ENCODE measurements at places on chromosomes 1 and 21.
A peak's percentile ranks its signal among the peaks of the same experiment; 100 is the strongest.

DNA sequence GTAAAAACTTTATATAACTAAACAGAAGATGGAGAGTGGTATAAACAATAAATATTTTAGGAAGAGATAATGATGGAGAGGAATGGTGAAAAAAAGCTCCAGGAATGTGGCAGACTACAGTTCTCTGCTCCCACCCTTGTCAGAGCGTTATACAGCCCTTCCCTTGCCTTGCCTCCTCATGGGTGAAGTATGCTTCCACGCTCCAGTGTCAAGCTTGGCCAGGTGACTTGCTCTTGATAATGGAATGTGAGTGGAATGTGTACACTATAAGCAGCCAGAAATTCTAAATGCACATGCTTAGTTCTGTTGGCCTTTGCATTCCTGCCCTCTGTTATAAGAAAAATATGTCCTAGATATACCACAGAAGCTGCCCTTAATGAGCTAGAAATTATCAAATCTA lies 24.7 kb upstream of the POGK start:
- no peak for DNase-seq

DNA sequence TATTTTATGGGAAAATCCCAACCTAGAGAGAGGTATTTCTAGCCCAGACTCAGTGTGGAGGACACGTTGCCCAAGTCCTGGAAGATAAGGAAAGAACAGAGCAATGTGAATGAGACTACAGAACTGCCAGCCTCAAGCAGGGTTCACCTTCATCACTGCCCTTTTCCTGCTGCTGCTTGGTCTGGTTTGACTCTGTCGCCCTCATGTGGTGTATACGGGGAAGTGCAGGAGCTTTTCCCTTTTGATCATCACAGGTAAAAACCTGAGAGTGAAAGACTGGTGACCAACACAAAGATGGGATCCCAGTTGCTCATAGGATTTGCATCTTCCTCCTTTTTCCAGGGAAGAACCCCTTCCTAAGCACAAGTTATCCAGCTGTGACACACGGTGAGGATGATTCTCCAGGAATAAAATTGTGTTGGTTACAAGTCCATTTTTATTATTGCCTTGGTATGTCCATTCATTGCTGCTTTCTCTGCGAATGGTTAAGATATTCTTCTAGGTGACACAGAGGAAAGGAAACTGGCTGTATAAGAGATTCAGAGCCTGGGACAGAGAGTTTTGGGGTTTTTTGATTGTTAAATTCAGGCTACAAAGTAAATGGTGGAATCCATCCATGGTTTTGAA lies 89.5 kb upstream of the CD53 start:
- no peak for DNase-seq

- DNase-seq = no peak
These were observed 24.2 kb downstream of the SLC19A2 start for GRCh38 chr1:169461390-169462000.

DNA sequence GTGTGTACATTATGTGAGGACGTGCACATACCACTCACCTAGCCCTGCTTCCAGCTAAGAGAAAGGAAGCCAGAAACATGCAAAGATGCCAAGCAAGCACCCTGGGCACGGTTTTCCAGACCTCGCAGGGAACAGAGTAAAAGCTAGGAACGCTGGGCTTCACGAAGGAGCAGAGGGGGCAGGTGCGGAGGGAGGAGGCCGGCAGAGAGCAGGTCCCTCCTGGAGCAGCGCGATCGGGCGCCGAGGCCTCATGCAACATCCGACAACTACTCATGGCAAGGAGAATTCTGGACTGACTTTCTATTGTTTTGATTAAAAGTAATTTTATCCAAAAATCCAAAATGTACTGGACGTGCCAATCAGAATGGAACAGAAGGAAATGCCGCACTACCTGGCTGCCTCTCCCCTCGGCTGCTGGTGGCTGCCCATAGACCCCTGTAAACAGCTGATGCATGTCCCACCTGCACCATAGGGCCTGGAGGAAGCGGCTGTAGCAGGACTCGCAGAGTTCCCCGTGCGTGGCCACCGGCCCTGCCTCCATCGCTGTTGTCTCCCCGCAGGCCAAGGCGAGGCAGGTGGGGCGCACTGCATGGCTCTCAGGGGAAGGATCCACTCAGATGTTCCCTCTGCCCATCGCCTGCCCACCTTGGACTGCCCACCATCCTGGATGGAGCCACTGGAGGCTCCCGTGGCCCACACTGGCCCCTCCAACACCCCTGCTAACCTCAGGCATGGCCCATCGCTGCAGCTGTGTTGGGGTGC lies 93.5 kb downstream of the WDR4 start:
- peak; percentile 86 for DNase-seq

- no peak for DNase-seq
These were observed 40.5 kb upstream of the ITPKB start for GRCh38 chr1:226779561-226779960.

GRCh38 chr1:236795757-236796667 lies 920 bp downstream of the MTR start:
- no peak for DNase-seq

- DNase-seq = no peak
These were observed 125.4 kb downstream of the TBX15 start for GRCh38 chr1:118862755-118863154.

DNA sequence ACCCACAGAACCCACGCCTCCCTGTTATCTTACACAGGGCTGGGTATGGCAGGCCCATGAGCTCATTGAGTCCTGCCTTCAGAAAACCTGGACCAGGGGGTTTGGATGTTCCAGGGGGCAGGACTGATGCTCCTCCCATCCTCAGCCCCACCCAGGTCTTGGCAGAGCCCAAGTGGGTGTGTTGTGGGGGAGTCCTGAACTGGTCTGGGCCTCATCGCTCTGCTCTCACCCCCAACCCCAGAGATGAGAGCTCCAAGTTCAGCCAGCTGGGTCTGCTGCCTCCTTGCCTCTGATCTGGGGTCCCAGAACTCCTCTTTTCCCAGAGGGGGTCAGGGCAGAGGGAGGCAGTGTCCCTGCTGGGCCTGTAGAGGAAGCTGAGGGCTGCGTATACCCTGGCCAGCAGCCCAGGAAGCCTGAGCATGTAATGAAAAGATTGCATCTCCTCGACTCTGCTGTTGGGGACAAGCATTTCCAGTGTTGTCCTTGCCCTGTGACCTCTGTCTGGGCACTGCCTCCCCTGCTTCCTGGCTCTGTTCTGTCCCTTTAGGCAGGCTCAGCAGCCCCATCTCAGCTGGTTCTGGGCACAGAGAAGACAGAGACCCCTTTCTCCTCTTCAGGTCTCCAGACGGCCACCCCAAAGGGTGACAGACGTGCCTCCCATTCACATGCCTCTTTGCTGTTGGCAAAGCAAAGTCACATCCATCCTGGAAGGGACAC lies 54.7 kb upstream of the EPS8L3 start:
- no peak for DNase-seq

DNA sequence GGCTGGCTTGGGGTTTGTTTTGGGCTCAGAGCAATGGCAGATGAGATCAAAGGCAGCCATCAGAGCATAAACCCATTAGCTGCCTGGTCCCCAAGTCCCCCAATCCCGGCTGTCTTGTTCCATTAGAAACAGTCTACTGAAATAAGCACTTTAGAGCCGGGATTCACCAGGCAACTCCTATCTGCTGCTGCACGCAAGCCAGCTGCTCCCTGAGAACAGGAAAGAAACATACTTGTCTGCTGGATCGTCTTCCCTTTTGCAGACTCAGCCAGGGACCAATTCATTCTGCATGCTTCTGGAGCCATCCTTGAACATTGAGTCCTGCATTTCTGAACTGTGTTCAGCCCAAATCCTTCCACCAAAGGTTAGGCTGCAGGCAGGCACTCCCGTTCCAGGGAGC lies 21.8 kb downstream of the RXRG start:
- no peak for DNase-seq

- DNase-seq = no peak
These were observed 976 bp downstream of the SSBP3 start for GRCh38 chr1:54404939-54405897.

DNA sequence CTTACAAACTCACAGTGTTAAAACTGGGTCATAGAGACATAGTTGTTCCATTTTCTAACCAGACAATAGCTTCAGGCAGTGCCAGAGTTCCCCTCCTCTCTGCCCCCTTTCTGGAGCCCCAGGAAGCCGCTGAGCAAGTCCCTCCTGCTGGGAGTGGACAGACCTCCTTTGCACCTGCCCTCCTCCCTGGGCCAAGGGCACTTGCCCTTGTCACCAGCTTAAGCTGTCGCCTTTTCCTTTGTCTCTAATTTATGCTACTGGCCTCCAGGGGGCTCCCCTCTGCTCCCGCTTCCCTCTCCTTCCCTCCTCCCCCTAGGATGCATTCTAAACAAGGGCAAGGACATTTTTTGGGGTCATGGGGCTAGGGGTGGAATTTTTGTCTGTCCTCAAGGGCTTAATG lies 182.4 kb downstream of the MIS18A start:
- DNase-seq = no peak

DNA sequence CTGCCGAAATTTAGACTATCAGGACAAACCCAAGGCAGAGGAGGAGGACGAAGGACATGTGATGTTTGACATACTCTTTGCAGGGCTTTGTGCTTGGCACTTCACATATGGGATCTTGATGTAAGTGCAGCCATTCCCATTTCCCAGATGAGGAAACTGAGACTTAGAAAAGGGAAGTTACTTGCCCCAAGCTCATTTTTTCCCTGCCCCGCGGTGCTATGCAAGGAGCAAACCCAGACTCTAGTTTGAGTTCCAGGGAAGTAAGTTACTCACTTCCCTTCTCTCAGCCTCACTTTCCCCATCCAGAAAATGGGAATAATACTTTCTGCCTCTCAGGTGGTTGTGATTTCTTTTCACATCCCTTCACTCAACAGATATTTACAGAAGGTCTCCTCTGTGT lies 4.5 kb upstream of the FOXO6 start:
- DNase-seq = peak; percentile 21

- DNase-seq = no peak
These were observed 138.6 kb upstream of the CAMK1G start for GRCh38 chr1:209444961-209445360.

DNA sequence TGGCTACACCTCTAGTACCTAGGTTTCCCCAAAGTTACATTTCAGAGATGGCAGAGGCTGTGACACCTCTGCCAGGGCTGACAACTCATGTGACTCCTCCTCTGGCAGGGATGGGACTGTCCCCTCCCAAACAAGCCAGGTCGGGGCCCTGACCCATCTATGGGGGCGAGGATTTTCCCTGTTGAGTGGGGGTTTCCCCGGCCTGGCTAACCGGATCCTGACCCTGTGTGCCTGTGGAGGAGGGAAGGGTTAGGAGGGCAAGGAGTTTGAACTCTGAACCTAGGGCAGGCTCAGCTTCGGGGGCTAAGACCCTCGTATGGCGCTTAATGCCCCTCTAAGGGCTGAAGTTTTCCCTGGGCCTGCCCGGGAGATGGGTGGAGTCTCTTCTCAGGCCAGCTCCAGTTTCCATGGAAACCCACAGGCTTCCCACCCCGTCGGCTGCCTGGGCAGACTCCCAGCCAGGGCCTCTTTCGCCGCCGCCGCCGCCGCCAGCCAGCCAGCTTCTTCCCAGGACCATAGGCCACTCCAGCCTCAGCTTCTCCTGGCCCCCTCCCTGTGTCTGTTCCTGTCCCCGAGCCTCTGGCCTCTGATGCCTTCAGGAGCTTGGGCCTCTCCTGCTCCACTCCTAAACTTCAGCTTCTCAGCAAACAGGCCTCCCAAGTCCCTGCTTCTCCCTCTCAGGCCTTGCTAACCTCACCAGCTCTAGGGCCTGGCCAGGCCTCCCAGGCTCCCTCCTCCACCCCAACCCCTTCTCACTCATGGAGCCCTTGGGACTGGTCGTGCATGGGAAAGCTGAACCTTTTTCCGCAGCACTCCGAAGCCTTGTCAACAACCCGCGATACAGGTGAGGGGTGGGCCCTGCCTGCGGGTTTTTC lies at the start of gene BTBD19:
Gene BTBD19 (plus strand): TSS at position 461 of the 875 bp plus-strand sequence. CDS start 298 bp downstream, at position 759.
- peak; percentile 96 for DNase-seq

GRCh38 chr1:2348346-2349325 lies 42.7 kb downstream of the MORN1 start:
- DNase-seq = no peak

DNA sequence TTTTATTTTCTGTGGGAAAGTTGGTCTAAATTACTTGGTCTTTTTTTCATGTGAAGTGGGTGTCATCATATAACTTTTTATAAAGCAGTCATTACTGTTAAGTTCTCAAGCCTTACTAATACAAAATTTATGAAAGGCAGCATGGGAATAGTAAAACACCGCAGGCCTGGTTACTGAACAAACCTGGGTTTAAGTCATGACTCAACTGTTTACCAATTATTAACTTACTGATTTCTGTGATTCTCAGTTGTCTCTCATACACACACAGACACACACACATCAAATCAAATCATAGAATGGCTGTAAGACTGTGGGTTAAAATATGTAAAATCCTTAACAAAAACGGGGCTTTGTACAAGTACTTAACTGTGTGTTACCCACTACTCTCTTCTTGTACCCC lies 14.6 kb downstream of the MAEL start:
- DNase-seq = no peak

DNA sequence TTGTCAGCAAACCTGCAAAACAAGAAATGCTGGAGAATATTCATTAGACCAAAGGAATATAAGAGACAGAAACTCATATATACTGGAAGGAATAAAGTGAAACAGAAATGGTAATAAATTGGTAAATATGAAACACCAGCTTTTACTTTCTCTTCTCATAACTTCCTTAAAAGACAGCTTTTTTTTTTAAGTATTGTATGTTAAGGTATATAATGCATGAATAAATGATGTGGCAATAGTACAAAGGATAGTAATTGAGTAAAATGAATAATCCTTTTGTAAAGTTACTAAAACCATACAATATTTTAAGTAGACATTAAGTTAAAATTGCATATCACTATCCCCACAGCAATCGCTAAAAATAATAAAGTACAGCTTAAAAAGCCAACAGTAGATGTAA lies 64.8 kb downstream of the TRIM33 start:
- DNase-seq = no peak

DNA sequence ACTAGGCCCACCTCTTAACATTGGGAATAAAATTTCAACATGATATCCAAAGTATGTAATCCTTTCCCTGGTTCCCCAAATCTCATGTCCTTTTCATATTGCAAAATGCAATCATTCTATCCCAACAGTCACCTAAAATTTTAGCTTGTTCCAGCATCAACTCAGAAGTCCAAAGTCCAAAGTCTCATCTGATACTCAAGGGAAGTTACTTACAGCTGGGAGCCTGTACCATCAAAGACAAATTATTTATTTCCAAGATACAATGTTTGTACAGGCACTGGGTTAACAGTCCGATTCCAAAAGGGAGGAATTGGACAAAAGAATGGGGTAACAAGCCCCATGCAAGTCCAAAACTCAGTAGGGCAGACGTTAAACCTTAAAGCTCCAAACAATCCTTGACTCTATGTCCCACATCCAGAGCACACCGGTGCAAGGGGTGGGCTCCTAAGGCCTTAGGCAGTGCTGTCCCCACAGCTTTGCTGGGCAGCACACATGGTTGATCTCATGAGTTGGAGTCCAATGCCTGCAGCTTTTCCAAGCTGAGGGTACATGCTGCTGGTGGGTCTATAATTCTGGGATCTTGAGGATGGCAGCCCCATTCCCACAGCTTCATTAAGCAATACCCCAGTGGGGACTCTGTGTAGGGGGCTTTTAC lies 78.8 kb downstream of the DDAH1 start:
- DNase-seq = no peak

GRCh38 chr1:154344977-154345837 lies 19.9 kb downstream of the ATP8B2 start:
- no peak for DNase-seq

GRCh38 chr1:214446772-214447556 lies 104.4 kb downstream of the PTPN14 start:
- no peak for DNase-seq

GRCh38 chr1:115982400-115982799 lies 6.1 kb downstream of the SLC22A15 start:
- no peak for DNase-seq

GRCh38 chr1:56444960-56445646 lies 134.3 kb downstream of the PLPP3 start:
- no peak for DNase-seq

GRCh38 chr1:95080446-95080845 lies 7.7 kb upstream of the ALG14 start:
- no peak for DNase-seq

Measured in chondrocyte (in vitro differentiated cells).